ENCODE measurements at places on chromosomes 4 and X.

GRCh38 chr4:84531689-84532088, 32.6 kb upstream of the NKX6-1 start:
- H3K36me3 ChIP-seq, result no peaks in the 10 kb centered on the region
- H3K27ac ChIP-seq, result no peak overlapping the region
- DNase-seq, result no peak
- peaks cover 27% of the 10 kb centered on the region for H3K27me3 ChIP-seq
- H3K4me3 ChIP-seq, result no peak overlapping the region

GRCh38 chrX:34584781-34585180, 72.3 kb downstream of the TMEM47 start:
- DNase-seq, result no peak
- H3K27me3 ChIP-seq, result no peaks in the 10 kb centered on the region
- H3K4me3 ChIP-seq, result no peak overlapping the region
- H3K4me1 ChIP-seq, result peaks cover 3% of the 10 kb centered on the region
- peaks cover 1% of the 10 kb centered on the region for H3K36me3 ChIP-seq
- H3K27ac ChIP-seq, result no peak overlapping the region

GRCh38 chrX:30777575-30777974, 111.5 kb downstream of the TAB3 start:
- H3K27me3 ChIP-seq, result peaks cover 2% of the 10 kb centered on the region
- H3K4me3 ChIP-seq, result no peak overlapping the region
- DNase-seq, result no peak

GRCh38 chr4:7153711-7154110, 38.6 kb upstream of the SORCS2 start:
- no peaks in the 10 kb centered on the region for H3K36me3 ChIP-seq
- DNase-seq, result no peak
- H3K4me3 ChIP-seq, result no peak overlapping the region
- H3K27me3 ChIP-seq, result peaks cover 52% of the 10 kb centered on the region
- no peak overlapping the region for H3K27ac ChIP-seq
- peaks cover 12% of the 10 kb centered on the region for H3K4me1 ChIP-seq

GRCh38 chr4:8182294-8182693, 16.8 kb upstream of the SH3TC1 start:
- H3K36me3 ChIP-seq, result no peaks in the 10 kb centered on the region
- H3K4me3 ChIP-seq, result no peak overlapping the region
- H3K27me3 ChIP-seq, result peaks cover 5% of the 10 kb centered on the region
- no peak overlapping the region for H3K27ac ChIP-seq
- H3K4me1 ChIP-seq, result peaks cover 40% of the 10 kb centered on the region

DNA sequence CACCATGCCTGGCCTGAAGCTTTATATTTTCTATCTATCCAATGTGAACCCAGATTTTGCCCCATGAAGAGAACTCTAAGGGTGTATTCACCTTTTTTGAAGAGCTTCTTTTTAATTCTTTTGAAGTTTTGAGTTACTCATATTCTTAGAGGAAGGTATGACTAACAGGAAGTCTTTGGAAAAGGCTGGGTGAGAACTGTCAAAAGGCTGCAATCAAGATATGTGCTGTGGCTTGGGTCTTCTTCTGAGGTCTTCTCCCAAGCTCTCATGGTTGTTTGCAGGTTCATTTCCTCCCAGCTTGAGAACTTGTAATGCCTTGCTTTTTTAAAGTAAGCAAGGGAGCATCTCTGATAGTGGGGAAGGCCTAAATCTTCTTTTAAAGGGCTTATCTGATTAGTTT, 3.1 kb upstream of the C4orf17 start:
- peaks cover 33% of the 10 kb centered on the region for H3K27me3 ChIP-seq
- no peak overlapping the region for H3K4me3 ChIP-seq
- no peaks in the 10 kb centered on the region for H3K36me3 ChIP-seq
- H3K4me1 ChIP-seq, result peaks cover 9% of the 10 kb centered on the region
- no peak for DNase-seq

DNA sequence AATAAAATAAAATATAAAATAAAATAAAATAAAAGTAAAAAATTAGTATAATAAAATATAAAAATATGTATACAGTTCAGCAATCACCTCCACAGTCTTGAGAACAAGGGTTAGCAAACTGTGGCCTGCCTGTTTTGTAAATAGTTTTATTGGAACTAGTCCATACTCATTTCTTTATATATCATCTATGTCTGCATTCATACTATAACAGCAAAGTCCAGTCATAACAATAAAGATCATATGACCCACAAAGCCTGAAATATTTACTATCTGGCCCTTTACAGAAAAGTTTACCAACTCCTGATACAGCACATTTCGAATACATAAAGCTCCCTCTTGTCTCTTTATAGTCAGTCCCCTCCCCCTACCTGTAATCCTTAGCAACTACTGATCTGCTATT, 111.9 kb downstream of the SLC10A6 start:
- H3K4me1 ChIP-seq, result no peaks in the 10 kb centered on the region
- H3K27me3 ChIP-seq, result no peaks in the 10 kb centered on the region
- no peak overlapping the region for H3K4me3 ChIP-seq
- H3K36me3 ChIP-seq, result peaks cover 71% of the 10 kb centered on the region
- DNase-seq, result no peak

- H3K27me3 ChIP-seq, result no peaks in the 10 kb centered on the region
- H3K36me3 ChIP-seq, result no peaks in the 10 kb centered on the region
Observed at GRCh38 chrX:151806967-151807540, 72.5 kb downstream of the CNGA2 start.

DNA sequence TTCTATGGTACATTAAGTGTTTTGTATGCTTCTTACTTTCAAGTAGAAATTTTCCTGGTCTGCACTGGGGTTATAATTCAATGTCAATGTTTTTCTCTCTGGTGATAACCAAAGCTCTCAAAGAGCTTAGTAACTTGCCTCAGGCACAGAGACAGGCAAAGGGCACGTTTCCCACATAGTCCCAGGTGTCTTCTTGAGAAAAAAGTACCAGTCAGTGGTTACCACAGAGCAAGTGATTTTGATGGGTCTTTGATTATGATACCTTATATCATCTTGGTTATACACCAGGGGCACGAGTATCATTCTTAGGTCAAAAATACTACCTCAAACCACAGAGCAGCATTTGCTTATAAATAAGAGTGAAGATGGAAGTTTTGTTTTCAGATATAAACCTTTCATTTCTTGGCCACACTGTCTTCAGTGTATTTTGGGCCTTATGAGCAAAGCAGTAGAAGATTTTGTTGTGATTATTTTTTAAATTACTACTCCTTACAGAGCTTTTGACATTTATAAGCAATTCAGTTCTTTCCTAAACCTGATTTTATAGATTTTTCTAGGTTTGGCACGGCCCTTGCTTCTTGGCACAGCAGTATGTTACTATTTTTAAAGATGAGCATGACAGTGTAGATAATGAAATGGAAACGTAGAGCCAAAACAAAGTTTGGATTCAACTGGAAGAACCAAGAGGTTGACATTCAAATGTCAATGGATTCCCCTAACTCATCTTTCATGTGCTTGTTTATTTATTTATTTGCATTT, 85.3 kb upstream of the TLL1 start:
- H3K27ac ChIP-seq, result no peak overlapping the region
- no peaks in the 10 kb centered on the region for H3K36me3 ChIP-seq
- peaks cover 21% of the 10 kb centered on the region for H3K4me1 ChIP-seq
- no peaks in the 10 kb centered on the region for H3K27me3 ChIP-seq

- no peaks in the 10 kb centered on the region for H3K36me3 ChIP-seq
- H3K4me1 ChIP-seq, result peaks cover 10% of the 10 kb centered on the region
- no peak overlapping the region for H3K27ac ChIP-seq
- no peaks in the 10 kb centered on the region for H3K27me3 ChIP-seq
- no peak overlapping the region for H3K4me3 ChIP-seq
- DNase-seq, result no peak
Observed at GRCh38 chr4:107519053-107519452, 201.0 kb downstream of the PAPSS1 start.

GRCh38 chr4:186942758-186943377, 219.2 kb upstream of the FAT1 start:
- no peak overlapping the region for H3K27ac ChIP-seq
- H3K36me3 ChIP-seq, result no peaks in the 10 kb centered on the region
- peaks cover 13% of the 10 kb centered on the region for H3K4me1 ChIP-seq

DNA sequence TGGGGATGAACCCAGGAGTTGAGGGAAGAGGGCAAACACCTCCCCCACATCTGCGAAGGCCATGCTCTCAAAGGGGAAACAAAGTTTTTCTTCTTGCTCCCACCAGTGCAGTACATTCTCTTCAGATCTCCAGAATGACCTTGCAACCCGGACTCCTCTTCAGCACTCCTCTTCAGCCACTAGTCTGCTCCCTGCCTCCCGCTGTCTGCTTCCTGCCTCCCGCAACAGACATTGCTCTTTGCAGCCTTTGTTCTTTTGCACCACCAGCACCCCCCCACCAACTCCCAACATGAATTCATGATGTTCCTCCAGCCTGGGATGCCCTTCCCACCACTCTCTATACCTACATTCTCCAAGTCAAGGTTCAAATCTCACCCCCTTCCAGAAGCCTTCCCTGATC, 32.1 kb downstream of the UTP14A start:
- H3K4me1 ChIP-seq, result no peaks in the 10 kb centered on the region
- no peaks in the 10 kb centered on the region for H3K36me3 ChIP-seq
- no peak overlapping the region for H3K27ac ChIP-seq
- peaks cover 5% of the 10 kb centered on the region for H3K27me3 ChIP-seq
- no peak for DNase-seq
- no peak overlapping the region for H3K4me3 ChIP-seq

GRCh38 chr4:101345271-101345595, 2.1 kb downstream of the PPP3CA start:
- peak overlapping the region; percentile 87 for H3K4me3 ChIP-seq
- no peak for DNase-seq
- no peaks in the 10 kb centered on the region for H3K27me3 ChIP-seq
- peak overlapping the region; percentile 87 for H3K27ac ChIP-seq
- H3K36me3 ChIP-seq, result peaks cover 2% of the 10 kb centered on the region

DNA sequence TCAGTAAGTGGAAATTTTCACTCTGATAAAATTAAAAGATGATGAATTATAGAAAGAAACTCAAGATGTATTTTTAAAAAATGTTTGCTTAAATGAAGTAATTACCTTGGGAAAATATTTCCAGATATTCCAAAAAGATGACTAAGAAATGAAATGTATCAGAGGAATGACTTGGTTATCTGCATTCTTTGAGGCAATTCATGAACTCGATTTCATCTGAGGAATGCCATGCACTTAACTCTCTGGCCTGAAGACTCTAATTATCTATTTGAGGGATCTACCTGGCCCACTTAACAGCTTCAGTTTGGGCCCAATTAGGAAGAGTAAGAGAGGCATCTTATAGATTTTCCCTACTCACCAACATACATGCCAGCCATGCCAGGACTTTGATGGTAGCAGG, 182.3 kb downstream of the INPP4B start:
- DNase-seq, result no peak
- no peaks in the 10 kb centered on the region for H3K4me1 ChIP-seq
- H3K36me3 ChIP-seq, result peaks cover 4% of the 10 kb centered on the region
- no peak overlapping the region for H3K4me3 ChIP-seq
- H3K27ac ChIP-seq, result no peak overlapping the region

DNA sequence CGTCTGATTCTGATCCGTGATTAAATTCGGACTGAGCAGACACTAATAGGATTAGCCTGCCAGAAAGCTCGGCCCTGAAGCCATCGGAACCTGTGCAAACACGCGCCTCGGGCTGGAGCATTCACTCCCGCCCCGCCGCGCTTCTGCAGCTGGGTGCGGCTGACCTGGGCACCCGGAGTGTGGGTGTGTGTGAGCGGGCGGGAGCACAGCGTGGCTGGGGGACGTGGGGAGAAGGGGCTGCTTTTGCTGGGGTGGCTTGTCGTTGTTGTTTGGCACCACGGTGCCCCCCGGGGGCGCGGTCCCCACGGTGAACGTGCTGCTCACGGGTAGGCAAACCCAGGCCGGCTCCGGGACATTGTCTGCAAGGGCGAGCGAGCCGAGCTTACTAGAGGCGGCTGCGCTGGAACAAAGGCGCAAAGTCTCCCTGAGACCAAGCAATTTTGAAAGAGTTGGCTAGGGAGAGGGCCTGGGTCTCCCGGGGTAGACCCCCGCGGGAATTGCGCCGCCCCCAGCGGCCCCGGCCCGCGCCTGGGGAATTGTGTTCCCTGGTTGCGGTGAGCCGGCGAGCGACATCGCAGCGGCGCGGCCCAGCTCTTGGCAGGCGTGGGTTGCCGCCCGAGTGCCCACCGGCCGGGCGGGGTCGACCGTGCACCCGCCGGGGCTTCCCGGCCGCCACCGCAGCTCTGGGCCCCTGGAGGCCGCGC, 1.4 kb downstream of the MAMLD1 start:
- no peaks in the 10 kb centered on the region for H3K36me3 ChIP-seq
- peak overlapping the region; percentile 41 for H3K27ac ChIP-seq
- peaks cover 13% of the 10 kb centered on the region for H3K4me1 ChIP-seq
- no peaks in the 10 kb centered on the region for H3K27me3 ChIP-seq
- DNase-seq, result no peak

DNA sequence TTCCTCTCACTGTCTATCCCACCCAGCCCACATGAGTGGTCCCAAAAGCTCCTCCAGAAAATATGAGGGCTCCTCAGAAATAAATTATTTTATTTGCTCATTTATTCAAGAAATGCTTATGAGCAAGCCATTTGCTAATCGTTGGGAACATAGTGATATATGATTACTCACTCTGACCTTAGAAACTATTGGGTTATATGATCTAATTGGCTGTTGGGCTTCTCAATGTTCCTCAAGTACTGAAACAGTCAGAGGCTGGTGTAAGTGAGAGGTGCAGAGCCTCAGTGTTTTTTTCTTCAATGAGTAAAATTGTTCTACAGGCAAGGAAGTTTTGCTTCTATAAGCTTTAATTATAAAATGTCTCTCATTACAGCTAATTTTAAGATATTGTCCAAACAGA, 893.8 kb upstream of the INTU start:
- no peak overlapping the region for H3K27ac ChIP-seq
- H3K36me3 ChIP-seq, result no peaks in the 10 kb centered on the region
- H3K4me3 ChIP-seq, result no peak overlapping the region
- no peaks in the 10 kb centered on the region for H3K27me3 ChIP-seq
- no peak for DNase-seq
- H3K4me1 ChIP-seq, result peaks cover 19% of the 10 kb centered on the region

DNA sequence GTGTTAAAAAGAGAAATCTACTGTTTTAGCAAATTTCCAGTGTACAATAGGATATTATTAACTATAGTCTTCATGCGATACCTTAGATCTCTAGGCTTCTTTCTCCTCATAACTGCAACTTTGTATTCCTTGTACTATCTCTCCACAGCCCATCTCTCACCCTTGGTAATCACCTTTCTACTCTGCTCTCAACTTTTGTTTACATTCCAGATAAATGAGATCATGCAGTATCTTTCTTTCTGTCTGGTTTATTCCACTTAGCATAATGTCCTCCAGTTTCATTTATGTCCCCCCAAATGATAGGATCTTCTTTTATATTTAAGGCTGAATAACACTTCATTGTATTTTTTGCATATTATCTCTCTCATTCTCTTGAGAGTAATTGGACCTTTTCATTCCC, 165.5 kb downstream of the HS3ST1 start:
- DNase-seq, result no peak
- no peaks in the 10 kb centered on the region for H3K27me3 ChIP-seq
- H3K4me3 ChIP-seq, result no peak overlapping the region
- H3K4me1 ChIP-seq, result no peaks in the 10 kb centered on the region

DNA sequence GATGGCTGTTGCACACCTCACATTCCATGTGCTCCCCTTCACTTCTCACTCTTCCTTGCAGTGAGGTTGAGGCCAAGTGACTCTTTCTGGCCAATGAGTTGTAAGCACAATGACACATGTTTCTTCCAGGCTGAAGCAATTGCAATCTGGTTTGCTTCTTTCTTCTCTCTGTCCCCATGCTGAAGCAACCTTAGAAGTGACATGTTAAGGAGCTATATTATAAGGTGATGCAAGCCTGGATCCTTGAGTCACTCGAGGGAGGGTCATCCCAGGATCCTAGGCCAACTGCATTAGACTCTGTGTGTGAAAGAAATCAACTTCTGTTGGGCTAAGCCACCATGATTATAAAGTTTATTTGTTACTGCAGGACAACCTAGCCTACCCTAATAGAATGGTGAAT, 45.5 kb upstream of the HS3ST1 start:
- H3K27me3 ChIP-seq, result no peaks in the 10 kb centered on the region
- no peaks in the 10 kb centered on the region for H3K4me1 ChIP-seq
- no peak for DNase-seq
- H3K27ac ChIP-seq, result no peak overlapping the region
- H3K4me3 ChIP-seq, result no peak overlapping the region

Data from osteocyte (in vitro differentiated cells).